ENCODE measurements at places on chromosomes 7 and 10. TPM values are rescaled to one million over a fixed set of nuclear protein-coding genes. Genes with fewer than 3 reads are reported as not detected.
A peak's percentile ranks its signal among the peaks of the same experiment; 100 is the strongest.

- no peaks in the 10 kb centered on the region for H3K27me3 ChIP-seq
- H3K4me3 ChIP-seq: no peak overlapping the region
- no peaks in the 10 kb centered on the region for H3K4me1 ChIP-seq
- peak overlapping the region; percentile 42 for H3K27ac ChIP-seq
- H3K36me3 ChIP-seq: no peaks in the 10 kb centered on the region
- no peak for DNase-seq
Observed at GRCh38 chr10:34538281-34538829, 276.7 kb downstream of the PARD3 start.

SLC26A4 gene
- 0.30 TPM for total RNA-seq

ITPRID1 gene
- not detected for total RNA-seq

ZKSCAN1 gene
- 19.8 TPM for total RNA-seq

- no peaks in the 10 kb centered on the region for H3K27me3 ChIP-seq
- H3K4me3 ChIP-seq: no peak overlapping the region
- no peak overlapping the region for H3K27ac ChIP-seq
- H3K36me3 ChIP-seq: no peaks in the 10 kb centered on the region
- DNase-seq: no peak
Observed at GRCh38 chr7:10128748-10129147, 844.9 kb upstream of the PHF14 start.

FAM241B gene
- total RNA-seq: 3.5 TPM

DNA sequence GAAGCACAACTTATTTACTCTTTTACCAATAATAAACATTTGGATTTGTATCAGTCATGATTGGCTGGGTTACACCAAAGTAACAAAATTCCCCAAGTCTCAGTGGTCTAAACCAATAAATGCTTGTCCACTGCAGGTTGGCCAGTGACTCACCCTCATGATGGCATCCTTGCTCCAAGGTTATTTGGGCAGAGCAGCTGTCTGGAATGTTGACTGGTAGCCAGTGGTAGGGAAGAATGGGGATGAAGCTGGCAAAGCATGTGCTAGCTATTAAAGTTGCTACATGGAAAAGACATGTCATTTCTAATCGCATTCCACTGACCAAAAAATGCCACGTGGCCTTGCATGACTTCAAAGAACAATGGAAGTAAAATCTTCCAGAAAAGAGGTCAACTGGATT is 1168.7 kb upstream of the CELF2 start:
- H3K27ac ChIP-seq: no peak overlapping the region
- no peaks in the 10 kb centered on the region for H3K4me1 ChIP-seq
- no peaks in the 10 kb centered on the region for H3K36me3 ChIP-seq
- H3K4me3 ChIP-seq: no peak overlapping the region

TDRD1 gene
- total RNA-seq: 0.12 TPM

LIPN gene
- total RNA-seq: not detected

RAPGEF5 gene
- total RNA-seq: 32.5 TPM

DNA sequence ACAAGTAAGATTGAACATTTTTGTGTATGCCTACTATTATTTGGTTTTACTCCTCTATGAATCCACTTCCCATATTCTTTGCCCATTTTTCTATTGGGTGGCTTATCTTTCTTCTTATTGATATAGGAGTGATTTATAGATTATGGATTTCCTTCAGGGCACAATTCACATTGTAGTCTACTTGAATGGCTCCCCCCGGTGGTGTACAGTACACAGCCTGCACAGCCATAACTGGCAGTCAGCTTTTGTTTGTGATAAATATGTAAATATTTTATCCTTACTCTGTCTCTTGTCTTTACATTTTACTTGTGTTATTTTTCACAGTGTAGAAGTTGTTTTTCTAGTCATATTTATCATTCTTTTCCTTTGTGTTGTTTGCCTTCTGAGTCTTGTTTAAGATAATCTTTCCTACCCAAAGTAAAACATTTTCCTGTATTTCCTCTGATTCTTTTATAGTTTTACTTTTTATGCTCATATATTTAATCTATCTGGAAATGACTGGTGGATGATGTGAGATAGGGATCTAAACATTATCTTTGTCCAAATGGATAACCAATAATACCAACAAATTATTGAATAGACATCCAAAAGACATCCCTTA is 23.9 kb upstream of the CALD1 start:
- no peak overlapping the region for H3K4me3 ChIP-seq
- H3K36me3 ChIP-seq: no peaks in the 10 kb centered on the region

SEMA4G gene
- total RNA-seq: 4.0 TPM

DNA sequence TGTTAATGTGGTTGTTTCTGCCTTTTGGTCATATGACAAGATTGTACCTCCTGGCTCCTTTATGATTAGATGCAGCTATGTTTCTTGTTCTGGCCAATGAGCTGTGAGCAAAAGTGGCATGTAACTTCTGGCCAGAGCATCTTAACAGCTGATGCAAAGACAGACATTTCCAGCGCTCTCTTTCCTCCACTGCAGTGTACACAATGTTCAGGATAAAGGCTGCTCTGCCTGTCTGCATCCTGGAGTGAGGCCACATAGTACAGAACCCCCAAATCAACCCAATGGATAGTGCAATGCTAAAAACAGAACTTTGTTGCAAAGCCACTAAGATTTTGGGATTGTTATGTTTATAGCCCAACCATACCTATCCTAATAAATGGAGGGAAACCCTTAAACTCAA is 17.9 kb downstream of the EPC1 start:
- DNase-seq: no peak
- H3K27ac ChIP-seq: no peak overlapping the region
- H3K4me3 ChIP-seq: no peak overlapping the region
- H3K4me1 ChIP-seq: peaks cover 96% of the 10 kb centered on the region

DNA sequence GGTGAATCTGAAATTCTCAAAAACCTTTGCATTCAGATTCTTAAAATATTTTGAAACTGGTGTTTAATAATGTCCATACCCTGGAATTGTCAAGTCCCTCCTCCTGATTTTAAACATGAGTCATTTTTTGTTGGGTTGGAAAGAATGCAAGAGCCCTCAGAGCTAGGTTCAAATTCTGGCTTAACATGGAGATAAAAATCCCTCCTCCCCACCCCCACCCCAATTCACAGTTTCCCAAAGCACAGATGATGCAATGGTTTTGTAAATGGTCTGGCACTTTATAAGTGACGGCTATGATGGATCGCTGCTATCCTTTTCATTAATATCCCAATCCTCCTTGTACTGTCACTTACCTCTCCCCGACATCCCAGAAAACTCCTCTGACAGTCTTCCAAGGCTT is 332.8 kb downstream of the PLXNA4 start:
- no peaks in the 10 kb centered on the region for H3K36me3 ChIP-seq
- H3K27me3 ChIP-seq: no peaks in the 10 kb centered on the region
- no peaks in the 10 kb centered on the region for H3K4me1 ChIP-seq
- H3K27ac ChIP-seq: no peak overlapping the region
- DNase-seq: no peak

DNA sequence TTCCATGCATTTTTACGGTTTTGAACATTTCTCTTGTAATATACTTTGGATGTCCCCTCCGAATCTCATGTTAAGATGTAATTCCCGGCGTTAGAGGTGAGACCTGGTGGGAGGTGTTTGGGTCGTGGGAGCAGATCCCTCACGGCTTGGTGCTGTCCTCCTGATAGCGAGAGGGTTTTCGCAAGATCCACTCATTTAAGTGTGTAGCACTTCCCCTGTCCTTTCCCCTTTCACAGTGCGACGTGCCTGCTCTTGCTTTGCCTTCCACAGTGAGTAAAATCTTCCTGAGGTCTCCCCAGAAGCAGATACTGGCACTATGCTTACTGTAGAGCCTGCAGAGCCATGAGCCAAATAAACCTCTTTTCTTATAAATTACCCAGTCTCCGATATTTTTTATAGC is 6.6 kb downstream of the GPR141 start:
- no peaks in the 10 kb centered on the region for H3K27me3 ChIP-seq
- DNase-seq: no peak
- no peaks in the 10 kb centered on the region for H3K36me3 ChIP-seq
- H3K27ac ChIP-seq: no peak overlapping the region
- no peak overlapping the region for H3K4me3 ChIP-seq

- H3K27ac ChIP-seq: no peak overlapping the region
- no peaks in the 10 kb centered on the region for H3K4me1 ChIP-seq
- no peak for DNase-seq
- no peaks in the 10 kb centered on the region for H3K36me3 ChIP-seq
Observed at GRCh38 chr10:123663522-123663921, 2.6 kb upstream of the GPR26 start.

Data from right atrium auricular region (tissue), 2 donors.